GM13977 (cell line): ENCODE measurements at places on chromosomes 3 and 15.

- DNase-seq = no peak
Measured at GRCh38 chr3:184300378-184300720, 1.3 kb downstream of the PSMD2 start.

DNA sequence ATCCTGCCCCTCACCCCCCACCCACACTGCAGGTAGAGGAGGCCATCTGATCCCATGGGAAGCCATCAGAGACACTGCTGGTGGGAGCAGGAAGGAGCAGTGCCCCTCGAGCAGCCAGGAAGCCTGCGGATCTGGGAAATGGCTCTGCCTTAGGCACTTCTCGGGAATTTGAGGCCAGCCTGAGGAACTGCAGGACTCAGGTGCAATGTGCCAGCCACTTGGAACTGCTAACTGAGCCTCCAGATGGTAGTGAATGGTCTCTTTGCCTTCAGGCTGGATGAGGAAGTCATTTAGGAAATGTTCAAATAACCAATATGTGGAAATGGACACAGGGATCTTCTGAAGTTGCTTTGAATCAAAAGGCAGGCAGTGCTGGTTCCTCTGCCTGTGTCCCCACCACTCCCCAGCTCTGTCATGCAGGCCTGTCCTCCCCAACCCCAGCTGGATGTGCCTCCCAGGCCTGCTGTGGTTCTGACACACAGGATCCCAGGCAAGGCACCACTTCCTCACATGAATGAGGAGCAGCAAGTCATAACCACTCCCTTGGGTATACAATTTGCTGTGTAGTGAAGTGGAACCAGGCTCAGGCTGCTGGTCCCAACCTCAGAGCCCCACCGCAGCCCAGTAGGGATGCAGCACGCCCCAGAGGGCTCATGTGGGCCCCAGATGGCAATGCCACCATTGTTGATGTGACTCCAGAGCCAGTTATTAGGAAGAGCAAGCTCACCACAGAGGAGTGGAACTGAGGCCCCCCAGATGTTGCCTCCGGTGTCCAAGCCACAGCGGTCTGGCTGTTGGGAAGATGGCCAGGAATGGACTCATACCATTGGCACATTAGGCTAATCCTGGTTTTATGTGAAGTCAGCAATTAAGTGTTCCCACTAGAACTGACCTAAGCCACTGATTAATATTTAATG, 46.5 kb upstream of the LIMD1 start:
- no peak for DNase-seq

DNA sequence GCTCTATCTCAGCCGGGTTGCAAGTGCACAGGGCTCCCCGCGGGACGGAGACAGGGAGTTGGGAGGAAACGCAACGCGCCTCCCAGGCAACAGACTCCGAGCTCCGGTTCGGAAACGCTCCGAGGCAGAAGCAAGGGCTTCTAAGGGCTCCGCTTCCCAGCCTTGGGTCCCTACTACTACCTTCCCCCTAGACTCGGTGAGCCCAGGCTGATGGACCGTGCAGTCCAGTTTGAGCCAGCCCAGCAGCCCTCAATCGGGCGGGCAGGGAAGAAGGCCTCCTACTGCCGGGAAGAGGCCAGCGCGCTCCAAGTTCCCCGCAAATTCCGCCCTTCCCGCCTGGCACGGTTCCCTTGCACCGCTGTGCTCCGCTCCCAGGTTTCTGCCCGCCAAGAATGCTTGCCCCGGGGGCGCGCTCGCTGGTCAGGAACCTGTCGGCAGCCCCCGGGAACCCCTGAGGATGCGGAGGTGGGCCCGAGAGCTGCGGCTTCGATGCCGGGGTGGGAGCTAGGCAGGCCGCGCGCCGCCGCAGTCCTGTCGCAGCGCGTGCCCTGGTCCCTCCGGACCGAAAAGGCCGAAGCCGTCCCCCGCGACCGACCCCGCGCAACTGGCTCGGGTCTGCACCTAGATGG, 728 bp downstream of the TRANK1 start:
- DNase-seq = peak; percentile 74

DNA sequence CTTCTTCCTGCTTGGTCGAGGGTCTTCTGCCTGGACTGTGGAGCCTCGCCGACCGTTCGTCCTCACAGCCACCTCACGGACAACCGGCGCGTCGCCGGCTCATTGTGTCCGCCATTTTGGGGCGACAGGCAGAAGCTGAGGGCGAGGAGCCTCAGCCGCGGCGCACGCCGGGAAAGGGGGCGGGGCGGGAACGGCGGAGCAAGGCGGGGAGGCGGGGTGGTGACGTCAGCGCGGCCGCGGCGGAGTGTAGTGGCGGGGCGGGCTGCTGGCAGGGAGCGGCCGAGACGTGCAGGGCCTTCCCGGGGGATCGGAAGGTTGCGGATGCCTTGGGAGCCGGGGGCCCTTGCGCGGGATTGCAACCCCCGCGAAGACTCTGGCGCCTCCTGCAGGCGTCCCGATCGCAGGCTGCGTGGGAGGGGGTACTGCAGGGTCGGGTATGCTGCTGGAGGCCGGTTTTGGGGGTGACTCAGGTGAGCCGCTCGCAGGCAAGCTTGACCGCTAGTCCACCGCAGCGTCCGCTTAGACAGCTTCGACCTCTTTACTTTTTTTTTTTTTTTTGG, at the start of gene WDR82:
TSS of gene WDR82 (minus strand) at position 140 of the 560 bp plus-strand sequence. CDS start 288 bp downstream, outside the sequence.
- DNase-seq = peak; percentile 97

DNA sequence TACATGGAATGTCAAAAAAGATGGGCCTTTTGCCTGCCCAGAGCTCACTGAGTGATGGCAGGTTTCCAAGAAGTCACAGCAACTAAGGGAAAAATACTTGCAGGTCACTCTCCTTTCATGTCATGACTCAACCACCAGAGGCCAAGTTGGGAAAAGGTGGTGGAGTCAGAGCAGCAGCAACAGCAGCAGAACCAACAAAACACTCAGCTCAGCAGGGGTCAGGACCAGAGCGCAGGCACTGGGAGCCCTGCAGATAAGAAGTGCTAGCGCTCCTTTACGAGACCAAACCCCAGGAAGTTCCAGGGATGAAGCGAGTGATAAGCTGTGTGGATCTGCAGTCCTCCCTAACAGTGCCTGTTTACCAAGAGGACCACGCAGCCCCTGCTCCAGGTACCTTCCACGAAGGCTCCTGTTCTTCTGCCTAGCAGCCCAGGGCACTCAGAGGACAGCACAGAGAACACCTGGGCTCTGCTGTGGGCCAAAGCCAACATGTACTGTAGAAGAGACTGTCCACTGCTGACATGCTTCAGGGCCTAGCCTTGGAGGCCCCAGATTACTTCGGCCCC, 26.0 kb downstream of the POC1A start:
- DNase-seq = no peak

- no peak for DNase-seq
Measured at GRCh38 chr15:39204031-39204430, 376.8 kb upstream of the THBS1 start.

DNA sequence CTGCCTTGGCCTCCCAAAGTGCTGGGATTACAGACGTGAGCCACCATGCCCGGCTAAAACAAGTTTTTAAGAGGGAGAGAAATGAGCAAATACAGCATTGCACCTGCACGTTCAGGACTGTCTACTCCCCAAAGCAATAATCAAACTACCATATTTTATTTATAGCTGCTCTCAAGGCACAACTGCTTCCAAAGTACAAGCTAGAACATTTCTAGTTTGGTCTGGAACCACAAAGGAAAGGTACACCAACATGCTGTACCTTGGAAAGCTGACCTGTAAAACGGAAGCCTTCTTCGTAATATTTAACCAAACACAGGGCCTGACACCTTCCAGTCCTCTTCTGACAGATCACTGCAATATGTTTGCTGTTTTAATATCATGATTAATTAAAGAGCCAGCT, 14.5 kb upstream of the VGLL4 start:
- no peak for DNase-seq

DNA sequence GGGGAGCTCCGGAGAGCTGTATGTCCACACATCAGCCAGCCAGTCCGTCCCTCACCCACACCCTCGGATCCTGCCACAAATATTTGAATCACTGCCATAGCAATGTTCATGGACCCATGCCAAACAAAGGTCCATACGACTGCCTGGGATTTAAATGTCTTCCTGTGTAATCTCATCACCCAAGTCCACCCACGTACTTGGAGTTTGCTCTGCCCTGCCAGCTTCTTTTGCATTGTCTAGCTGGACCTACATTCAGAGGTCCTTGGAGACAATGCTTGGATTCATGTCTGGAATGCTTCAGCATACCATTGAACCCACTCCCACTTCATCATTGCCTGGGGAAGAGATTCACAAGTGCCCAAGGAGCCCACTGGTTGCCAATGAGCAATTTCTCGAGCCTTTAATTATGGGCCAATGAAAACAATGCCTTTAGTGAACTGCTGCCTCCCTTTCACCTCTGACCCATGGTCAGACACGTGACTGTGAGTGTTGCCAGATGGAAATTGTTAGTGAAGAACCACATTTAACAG, 90.4 kb upstream of the PHLDB2 start:
- no peak for DNase-seq

- DNase-seq = no peak
Measured at GRCh38 chr3:177694316-177694715, 497.0 kb upstream of the TBL1XR1 start.

- no peak for DNase-seq
Measured at GRCh38 chr3:15924914-15925313, 127.1 kb upstream of the ANKRD28 start.

GRCh38 chr15:80556694-80557367, 138.3 kb upstream of the ABHD17C start:
- DNase-seq = no peak

DNA sequence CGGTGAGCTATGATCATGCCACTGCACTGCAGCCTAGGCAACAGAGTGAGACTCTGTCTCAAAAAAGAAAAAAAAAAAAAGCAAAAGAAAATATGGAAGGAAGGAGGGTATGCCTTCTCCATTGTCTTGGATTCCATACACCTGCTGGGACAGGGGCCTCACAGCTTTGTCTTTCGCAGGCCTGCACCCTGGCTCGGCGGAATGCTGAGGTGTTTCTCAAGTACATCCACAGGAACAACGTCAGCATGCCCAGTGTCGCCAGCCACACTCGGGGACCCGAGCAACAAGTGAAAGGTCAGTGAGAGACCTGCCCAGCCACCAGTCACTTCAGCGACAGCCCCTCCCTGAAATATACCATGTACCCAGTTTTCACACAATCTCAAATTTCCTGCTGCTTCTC, 288.5 kb upstream of the UMPS start:
- DNase-seq = no peak

GRCh38 chr15:26771168-26771567, 1.7 kb downstream of the GABRB3 start:
- no peak for DNase-seq

GRCh38 chr3:44359146-44359751, 20.7 kb downstream of the TCAIM start:
- DNase-seq = no peak

- no peak for DNase-seq
Measured at GRCh38 chr3:125003859-125004595, 51.8 kb downstream of the HEG1 start.

- DNase-seq = no peak
Measured at GRCh38 chr3:115788921-115789470, 165.7 kb downstream of the GAP43 start.

DNA sequence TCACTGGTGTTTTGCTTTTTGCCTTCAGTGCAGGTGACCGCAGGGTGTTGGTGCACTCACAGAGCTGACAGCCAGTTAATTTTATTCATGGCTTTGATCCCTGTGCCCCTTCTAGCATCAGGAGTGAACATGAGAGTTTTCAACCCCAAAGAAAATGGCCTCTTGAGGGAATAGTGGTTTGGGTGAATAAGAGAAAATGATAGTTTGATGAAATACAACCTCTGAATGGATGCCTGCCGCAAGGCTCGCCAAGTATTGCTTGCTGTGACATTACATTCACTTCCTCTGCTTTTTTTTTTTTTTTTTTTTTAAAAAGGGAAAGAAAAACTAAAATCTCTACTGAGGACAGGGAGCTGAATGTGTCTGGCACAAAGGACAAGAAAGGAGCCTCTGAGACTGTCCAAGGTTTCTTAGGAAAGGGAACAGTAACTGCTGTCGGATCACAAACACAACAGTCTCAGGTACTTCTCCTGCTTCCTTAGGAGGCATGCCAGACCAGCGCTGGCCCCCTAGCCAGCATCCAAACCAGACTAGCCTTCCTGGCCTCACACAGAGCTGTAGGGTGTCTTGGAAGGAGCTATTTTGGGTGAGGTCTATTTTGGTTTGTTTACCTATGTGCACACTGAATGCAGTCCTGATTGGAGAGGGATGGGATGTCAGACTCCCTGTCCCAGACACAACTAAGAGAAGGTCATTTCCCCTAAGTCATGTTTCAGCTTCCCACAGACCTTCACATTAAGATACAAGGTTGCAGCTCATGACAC, 29.0 kb downstream of the CCDC80 start:
- DNase-seq = no peak

DNA sequence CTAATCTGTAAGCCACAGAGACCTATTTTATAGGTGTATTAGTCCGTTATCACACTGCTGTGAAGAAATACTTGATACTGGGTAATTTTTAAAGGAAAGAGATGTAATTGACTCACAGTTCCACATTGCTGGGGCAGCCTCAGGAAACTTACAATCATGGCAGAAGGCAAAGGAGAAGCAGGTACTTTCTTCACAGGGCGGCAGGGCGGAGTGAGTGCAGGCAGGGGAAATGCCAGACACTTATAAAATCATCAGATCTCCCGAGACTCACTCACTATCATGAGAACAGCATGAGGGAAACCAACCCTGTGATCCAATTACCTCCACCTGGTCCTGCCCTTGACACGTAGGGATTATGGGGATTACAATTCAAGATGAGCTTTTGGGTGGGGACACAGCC, 108.7 kb downstream of the GALK2 start:
- DNase-seq = no peak

DNA sequence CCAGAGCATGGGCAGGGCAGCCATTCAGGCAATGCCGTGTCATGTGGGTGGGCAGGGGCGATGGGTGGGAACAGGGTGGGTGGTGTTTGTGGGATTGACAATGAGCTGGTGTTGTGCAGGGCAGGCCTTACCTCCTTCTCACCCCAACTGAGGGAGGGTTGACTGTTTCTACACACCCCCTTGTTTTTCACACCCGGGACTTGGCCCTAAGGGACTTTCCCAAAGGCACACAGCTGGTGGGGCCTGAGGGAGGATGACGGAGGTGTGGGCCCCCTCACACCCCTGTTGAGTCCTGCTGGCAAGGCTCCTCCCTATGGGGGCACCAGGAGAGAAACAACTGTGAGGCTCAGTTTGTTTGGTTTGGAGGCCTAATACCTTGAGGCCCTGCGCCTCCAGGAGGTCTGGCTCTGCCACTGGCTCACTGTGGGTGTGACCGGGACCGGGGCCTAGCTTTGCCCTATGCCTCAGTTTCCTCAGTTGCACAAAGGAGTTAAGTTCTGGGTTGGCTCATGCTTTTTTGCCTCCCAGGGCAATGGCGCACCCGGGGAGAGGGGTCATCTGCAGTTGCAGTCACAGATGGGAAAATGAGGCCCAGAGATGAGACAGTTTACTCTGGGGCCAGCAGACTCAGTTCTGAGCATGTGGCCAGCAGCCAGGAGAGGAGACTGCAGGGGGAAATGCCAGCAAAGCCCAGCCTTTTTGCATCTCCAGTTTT, 5.1 kb upstream of the DNAH1 start:
- DNase-seq = peak; percentile 85

GRCh38 chr15:64694816-64695215, 80.6 kb downstream of the RBPMS2 start:
- no peak for DNase-seq

- no peak for DNase-seq
Measured at GRCh38 chr3:134721214-134721613, 70.4 kb upstream of the KY start.

GRCh38 chr3:177385186-177385585, 187.9 kb upstream of the TBL1XR1 start:
- DNase-seq = no peak
